NK-92 treated with Interleukin-12 subunit alpha and Interleukin-12 subunit beta, amount 100 ng/mL, for 24 hours (cell line): ENCODE measurements at places on chromosomes 13 and 19.

DNA sequence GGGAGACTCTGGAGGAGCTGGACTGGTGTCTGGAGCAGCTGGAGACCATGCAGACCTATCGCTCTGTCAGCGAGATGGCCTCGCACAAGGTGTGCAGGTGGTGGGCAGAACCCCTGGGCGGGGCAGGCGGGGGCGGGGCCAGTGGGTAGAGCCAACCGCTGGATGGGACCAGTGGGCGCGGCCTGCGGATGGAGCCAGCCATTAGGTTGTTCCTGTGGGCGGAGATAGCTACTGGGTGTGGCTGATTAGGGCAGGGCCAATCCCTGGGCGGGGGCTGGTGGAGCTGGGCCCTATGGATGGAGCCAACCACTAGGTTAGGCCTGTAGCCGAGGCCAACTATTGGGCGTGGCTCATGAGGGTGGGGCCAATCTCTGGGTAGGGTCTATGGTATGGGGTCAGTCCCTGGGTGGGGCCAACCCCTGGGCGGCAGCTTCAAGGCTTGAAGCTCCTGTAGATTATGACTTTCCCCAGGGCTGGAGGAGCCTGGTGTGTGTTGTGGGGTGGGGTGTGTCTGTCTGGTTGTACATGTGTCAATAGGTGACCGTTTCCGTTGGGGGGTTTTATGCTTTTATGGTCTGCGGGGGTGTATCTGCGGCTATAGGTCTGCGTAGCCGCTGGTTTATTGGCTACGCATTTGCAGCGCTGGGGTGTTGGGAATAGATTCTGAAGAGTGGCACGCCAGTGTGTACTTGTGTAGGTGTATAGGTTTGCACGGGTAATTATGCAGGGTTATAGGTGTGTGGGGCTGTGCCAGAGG is 30.7 kb downstream of the PDE4A start:
- no peak for DNase-seq

DNA sequence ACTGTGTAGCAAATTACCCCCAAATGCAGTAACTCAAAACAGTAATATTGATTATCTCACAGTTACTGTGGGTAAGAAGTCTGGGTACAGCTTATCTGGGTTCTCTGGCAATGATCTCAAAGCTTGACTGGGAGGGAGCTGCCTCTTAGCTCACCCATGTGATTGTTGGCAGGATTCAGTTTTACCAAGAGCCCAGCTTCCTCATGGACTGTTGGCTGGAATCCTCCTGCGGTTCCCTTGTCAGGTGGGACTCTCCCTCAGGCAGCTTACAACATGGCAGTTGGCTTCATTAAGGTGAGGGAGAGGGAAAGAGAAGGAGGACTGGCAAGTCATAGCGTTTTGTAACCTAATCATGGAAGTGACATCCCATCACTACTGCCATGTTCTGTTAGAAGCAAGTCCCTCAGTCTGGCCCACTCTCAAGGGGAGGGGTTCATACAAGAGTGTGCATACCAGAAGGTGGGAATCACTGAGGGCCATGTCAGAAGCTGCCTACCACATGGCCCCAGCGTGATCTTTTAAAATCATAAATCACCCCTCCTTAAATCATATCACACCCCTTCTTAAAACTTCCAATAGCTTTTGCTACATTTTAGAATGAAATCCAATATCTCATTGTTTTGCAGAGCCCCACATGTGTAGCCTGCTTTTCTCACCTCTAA is 108.1 kb downstream of the OLFM4 start:
- no peak for DNase-seq

- no peak for DNase-seq
Measured at GRCh38 chr13:108733022-108733560, 103.7 kb downstream of the MYO16 start.

DNA sequence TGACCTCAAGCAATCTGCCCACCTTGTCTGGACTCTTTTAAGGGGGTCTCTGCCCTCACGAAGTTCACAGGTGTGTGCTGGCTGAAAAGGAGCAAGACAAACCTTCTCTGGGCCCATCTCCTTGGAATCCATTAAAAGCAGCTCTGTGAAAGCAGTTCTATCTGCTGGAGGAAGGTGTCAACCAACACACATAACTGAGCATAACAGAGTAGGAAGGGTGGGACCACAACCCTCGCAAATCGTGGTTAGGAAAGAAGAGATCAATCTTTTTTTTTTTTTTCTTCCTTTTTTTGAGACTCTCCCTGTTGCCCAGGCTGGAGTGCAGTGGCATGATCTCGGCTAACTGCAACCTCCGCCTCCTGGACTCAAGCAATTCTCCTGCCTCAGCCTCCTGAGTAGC is 1.4 kb downstream of the SUGP2 start:
- DNase-seq = no peak

GRCh38 chr13:48078251-48078656 is 16.6 kb downstream of the MED4 start:
- DNase-seq = no peak

- no peak for DNase-seq
Measured at GRCh38 chr13:112454648-112455334, 78.6 kb downstream of the SPACA7 start.
